Amniotic epithelial cell (primary cell): ENCODE measurements at places on chromosomes 3 and 15.
A peak's percentile ranks its signal among the peaks of the same experiment; 100 is the strongest.

GRCh38 chr3:52023860-52024764, 28.4 kb upstream of the RPL29 start:
- DNase-seq = no peak

- no peak for DNase-seq
Measured at GRCh38 chr15:60744826-60745460, 266.0 kb upstream of the ICE2 start.

GRCh38 chr3:195045481-195046210, 225.3 kb downstream of the XXYLT1 start:
- DNase-seq = no peak

DNA sequence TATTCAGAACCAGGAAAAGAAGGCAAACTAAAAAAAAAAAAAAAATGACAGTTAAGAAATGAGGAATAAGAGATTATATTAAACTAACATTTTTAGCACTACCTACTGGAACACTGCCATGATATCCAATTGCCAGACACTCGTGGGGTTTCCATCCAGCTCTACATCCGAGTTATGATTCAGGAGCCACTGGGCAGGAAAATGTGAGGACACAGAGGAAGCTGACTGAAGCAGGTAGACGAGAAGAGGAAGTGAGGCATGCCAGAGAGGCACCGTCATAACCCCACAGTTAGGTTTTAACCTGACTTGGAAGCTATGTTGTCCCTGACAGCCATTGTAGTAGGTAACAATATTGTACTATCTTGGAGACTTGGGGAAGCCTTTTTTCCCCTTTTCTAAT, 495.0 kb downstream of the NLGN1 start:
- no peak for DNase-seq

GRCh38 chr3:114879059-114880031, 267.7 kb downstream of the ZBTB20 start:
- DNase-seq = peak; percentile 83

GRCh38 chr3:45896956-45897355, 10.6 kb downstream of the CCR9 start:
- DNase-seq = peak; percentile 89

GRCh38 chr15:31160740-31161495, 59.4 kb upstream of the TRPM1 start:
- DNase-seq = no peak

DNA sequence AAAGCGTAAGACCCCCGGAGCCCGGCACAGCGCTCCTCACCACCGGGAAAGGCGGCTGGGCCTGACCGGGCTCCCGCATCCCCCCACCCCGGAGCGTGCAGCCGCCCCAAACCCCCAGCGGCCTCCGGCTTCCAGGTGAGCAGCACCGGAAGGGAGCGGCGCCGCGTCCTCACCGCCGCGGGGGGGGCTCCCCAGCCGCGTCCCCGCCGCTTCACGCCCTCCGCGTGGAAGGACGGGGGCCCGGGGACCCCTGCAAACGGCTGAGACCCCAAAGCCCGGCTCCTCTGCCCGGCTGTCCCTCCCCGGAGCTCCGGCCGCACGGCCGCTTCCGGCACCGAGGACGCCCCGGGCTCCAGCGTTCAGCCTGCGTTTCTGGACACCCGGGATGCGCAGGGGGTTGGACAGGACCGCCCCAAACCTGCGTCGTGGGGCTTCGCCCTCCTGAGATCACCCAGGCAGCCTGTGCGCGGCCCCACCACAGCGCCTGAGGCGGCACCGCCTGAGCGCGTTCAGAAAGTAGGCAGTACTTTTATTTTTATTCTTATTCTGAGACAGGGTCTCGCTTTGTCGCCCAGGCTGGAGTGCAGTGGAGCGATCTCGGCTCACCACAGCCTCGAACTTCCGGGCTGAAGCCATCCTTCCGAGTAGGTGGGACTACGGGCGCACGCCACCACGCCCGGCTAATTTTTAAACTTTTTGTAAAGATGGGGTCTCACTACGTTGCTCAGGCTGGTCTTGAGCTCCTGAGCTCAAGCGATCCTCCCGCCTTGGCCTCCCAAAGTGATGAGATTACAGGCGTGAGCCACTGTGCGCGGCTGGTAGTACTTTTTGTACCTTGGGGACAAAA, 51.6 kb upstream of the BLM start:
- peak; percentile 37 for DNase-seq

- DNase-seq = no peak
Measured at GRCh38 chr3:58531555-58531954, 5.4 kb downstream of the ACOX2 start.
